Renal cortical epithelial cell (primary cell): ENCODE measurements at places on chromosomes 6 and 20.
A peak's percentile ranks its signal among the peaks of the same experiment; 100 is the strongest.

DNA sequence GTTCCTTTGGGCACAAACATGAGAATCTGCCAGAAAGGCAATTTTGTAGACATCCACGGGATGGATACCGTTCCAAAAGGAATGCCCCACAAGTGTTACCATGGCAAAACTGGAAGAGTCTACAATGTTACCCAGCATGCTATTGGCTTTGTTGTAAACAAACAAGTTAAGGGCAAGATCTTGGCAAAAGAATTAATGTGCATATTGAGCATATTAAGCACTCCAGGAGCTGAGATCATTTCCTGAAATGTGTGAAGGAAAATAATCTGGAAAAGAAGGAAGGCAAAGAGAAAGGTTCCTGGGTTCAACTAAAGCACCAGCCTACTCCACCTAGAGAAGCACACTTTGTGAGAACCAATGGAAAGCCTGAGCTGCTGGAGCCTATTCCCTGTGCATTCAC is 103.9 kb upstream of the ARG1 start:
- DNase-seq, result no peak

- DNase-seq, result no peak
Observed at GRCh38 chr20:10902174-10902573, 228.4 kb upstream of the JAG1 start.

DNA sequence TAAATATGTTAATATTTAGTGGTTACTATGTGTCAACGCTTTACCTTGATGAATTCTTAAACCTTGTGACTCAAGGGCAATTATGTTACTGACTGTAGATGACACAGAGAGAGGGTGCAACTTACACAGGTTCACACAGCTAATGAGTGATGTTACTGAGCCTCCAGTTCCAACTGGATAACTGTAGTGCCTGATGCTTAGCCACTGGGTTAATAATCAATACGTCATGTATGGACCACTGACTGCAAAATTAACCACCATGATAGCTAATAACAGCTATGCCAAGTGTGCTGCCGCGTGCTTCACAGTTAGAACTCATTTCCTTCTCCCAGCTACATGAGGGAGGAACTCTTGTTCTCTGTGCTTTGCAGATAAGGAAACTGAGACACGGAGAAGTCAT is 45.4 kb downstream of the SIRPA start:
- peak; percentile 74 for DNase-seq

DNA sequence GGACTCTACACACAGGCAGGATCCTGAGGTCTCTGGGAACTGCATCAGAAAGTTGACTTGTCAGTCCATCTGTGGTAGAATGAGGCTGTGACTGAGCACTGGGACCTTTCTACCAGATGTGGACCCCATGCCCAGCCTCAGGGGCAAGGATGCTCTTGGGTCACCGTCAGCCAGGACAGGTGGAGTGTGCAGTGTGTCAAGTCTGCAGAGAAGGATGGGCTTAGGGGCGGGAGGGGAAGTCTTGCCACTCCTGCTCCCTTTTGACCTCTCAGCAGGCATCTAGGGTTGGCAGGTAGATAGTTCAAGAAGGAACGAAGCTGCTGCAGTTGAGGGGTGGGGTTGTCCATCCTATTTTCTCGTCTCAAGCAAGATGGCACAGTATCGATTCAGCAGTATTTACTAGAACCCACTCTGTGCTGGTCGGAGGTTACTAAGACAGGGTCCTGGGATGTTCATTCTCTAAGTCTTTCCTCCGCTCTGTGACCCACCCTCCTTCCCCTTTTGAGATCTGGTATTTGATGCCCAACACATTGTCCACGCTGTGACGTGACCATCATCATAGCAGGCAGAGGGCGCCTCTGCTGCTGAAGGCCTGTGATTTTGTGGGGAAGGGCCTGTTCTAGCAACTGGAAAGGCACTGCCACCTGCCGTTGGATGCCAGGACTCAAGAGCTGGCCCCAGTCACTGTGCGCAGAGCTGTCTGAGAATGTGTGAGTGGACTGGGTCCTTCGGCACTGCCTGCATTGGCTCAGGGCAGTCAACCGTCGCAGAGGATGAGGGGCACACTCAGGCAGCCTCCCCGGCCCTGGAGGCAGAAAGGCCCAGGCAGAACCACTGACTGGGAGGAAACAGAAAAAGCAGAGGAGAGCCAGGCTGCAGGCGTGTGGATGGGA is 23.2 kb downstream of the RBCK1 start:
- DNase-seq, result peak; percentile 78

DNA sequence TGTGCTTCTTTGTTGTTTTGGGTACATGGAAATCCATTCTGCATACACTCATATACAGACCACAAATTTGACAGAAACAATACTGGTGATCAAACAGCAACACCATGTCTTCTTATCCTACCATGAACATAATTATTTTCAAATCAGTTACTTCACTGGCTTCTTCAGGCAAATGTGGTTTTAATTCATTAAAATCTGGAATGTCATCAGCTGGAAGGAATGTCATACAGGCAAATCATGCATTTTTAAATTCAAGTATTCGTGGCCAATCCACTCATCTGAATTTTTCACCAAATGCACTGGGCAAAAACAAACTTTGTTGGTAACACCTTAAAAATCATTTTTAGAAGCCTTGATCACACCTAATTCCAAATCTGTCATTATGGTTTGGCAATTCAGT is 59.3 kb downstream of the KIF6 start:
- DNase-seq, result no peak

DNA sequence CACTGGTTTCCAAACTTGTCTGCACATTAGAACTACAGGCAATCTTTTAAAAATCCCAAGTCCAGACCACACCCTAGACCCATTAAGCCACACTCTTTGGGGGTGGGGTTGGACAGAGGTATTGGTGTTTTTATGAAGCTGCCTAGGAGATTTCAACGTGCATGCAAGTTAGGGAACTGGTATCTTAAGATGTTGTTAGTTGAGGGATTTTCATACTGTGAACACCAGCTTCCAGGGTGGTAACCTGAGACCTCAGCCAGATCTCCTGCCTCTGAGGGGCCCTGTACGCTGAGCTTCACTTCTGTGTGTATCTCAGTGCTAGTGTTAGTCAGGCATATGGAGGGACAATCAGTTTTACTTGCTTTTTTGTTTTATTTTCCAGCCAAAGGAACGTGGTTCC is 138.0 kb downstream of the UTRN start:
- no peak for DNase-seq

DNA sequence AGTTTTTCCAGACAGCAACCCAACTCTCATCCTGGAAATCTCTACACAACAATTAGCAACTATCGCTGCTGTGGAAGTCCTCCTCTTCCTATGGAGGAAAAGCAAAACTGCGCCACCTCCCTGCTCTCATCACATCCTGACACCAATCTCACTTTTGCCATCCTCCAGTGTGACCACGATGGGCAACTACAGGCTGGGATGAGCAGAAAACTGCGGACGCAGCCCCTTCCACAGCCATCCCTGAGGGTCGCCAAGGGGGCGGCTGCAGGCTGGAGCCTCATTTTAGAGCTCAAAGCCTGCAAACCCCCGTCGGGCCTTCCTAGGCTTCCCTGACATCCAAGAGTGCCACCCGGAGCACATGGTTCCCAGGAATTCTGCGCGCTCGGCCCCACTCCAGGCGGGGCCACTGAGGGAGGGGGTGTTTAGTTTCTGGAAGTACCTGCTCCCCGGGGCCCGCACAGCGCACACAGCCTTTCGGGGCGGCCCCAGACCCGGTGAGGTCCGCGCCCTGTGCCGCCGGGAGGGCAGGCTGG is 1.2 kb downstream of the TCFL5 start:
- DNase-seq, result peak; percentile 21

- no peak for DNase-seq
Observed at GRCh38 chr6:140660295-140660694, 1285.8 kb upstream of the CITED2 start.

- no peak for DNase-seq
Observed at GRCh38 chr6:77630014-77630413, 22.8 kb upstream of the MEI4 start.

DNA sequence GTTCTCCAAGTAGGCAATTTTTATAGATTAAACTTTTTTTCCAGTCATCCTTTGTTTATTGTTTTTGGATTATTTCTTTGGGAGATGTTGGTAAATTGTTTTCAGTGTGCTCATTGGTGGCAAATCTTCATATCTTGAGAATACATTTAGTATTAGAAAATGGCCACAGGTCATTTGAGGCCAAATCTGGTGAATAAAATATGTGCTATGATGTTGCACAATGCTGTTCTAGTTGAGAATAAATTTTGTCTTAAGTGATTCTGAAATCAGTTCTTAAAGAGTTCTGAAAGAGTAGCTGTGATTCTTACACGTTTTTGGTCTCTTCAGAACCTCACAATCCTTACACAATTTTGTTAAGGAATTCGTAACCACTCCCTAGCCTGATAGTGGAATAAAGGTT is 20.1 kb downstream of the CDKAL1 start:
- no peak for DNase-seq
